ENCODE measurements at places on chromosomes 13 and 19.

GRCh38 chr13:111006506-111007031 lies 91.7 kb upstream of the ANKRD10 start:
- no peak for DNase-seq

- DNase-seq, result no peak
Measured at GRCh38 chr13:108056278-108056677, 159.1 kb downstream of the LIG4 start.

DNA sequence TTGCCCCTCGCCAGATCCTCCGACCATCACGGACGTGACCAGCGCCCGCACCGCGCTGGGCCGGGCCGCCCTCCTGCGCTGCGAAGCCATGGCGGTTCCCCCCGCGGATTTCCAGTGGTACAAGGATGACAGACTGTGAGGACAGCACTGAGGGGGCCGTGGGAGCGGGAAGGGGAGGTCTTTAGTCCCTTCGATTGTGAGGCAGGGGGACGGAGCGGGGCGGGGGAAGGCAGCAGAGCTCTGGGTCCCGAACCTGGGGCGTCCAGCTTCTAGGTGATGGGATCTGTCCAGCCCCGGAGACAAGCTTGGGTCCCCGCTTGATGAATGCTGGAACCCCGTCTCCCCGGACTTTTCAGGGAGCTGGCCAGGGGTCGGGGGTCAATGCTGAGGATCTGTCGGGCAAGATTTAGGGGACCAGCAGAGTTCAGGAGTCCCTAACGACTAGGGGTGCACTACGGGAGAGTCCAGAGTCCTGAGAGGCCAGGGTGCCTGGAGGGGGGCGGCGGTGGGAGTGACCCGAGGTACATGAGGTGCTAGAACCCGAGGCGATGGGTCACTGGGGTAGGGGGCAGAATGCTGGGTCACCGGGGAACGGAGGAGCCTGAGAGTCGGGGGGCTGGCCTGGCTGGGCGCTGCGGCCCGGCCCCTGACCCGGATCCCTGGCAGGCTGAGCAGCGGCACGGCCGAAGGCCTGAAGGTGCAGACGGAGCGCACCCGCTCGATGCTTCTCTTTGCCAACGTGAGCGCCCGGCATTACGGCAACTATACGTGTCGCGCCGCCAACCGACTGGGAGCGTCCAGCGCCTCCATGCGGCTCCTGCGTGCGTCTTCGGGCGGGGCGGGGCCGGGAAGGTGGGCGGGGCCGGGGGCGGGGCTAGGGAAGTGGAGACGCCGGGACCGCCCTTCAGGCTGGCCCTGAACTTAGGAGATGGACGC lies 14.6 kb downstream of the VSIG10L start:
- no peak for DNase-seq

- no peak for DNase-seq
Measured at GRCh38 chr13:49690133-49690994, 922 bp downstream of the EBPL start.

GRCh38 chr19:15456871-15457700 lies 7.3 kb downstream of the RASAL3 start:
- no peak for DNase-seq

GRCh38 chr19:57068921-57069697 lies 50.7 kb upstream of the USP29 start:
- no peak for DNase-seq

GRCh38 chr13:106527826-106528225 lies 7.6 kb downstream of the EFNB2 start:
- DNase-seq, result no peak

All from stimulated activated CD4-positive, alpha-beta T cell treated with anti-CD3 and anti-CD28 coated beads, Interleukin-1b, Interleukin-23, amount 100 ng/mL, for 4 hours (primary cell).